Left colon (tissue), 2 donors: ENCODE measurements at places on chromosomes 13 and 19.

DNA sequence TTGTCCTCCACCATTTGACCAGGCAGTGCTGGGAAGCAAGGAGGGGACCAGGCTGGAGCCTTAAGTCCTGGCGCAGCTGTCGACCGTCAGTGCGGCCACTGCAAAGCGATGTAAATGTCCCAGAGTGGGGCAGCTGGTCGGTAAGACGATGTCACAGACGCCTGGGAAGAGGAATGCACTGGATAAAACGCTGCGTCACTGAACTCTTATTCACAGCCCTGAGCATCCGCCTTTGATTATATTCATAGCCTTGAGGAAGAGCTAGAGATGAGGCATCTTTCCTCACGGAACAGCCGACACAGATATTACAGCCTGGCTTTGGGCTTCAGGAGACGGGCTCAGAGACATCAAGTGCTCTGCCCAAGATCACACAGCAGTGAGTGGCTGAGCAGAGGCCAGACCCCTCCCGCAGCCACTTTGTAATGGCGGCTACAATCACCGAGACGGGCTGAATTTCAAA is 17.6 kb upstream of the TUBGCP3 start:
- DNase-seq = no peak

DNA sequence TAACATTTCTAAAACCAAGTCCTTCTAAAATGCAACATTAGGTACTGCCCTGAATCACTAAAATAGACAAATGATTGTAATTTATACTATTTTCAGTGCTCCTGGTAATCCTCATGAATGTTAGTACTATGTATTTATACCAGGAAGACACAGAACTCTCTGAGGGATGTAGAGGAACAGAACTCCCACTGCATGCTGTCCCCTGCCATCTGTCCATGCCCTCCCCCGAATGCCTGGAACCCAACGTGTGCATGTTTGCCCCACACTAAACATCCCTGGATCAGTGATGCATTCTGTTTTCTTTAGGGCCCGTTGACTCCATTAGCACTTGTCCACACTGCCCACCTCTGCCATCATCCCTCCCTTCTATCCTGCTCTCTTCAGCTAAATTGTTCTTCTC is 26.5 kb downstream of the ENOX1 start:
- no peak for DNase-seq

GRCh38 chr13:100464006-100464405 is 124.6 kb downstream of the GGACT start:
- DNase-seq = no peak

GRCh38 chr19:21581646-21582240 is 76.3 kb downstream of the ZNF429 start:
- no peak for DNase-seq

- DNase-seq = no peak
Observed at GRCh38 chr13:39349391-39349960, 253.5 kb downstream of the LHFPL6 start.
